Peyer's patch (tissue), 4 donors: ENCODE measurements at places on chromosomes 6 and 20.

GRCh38 chr20:42635699-42636411, 553.9 kb downstream of the PTPRT start:
- no peak for DNase-seq

DNA sequence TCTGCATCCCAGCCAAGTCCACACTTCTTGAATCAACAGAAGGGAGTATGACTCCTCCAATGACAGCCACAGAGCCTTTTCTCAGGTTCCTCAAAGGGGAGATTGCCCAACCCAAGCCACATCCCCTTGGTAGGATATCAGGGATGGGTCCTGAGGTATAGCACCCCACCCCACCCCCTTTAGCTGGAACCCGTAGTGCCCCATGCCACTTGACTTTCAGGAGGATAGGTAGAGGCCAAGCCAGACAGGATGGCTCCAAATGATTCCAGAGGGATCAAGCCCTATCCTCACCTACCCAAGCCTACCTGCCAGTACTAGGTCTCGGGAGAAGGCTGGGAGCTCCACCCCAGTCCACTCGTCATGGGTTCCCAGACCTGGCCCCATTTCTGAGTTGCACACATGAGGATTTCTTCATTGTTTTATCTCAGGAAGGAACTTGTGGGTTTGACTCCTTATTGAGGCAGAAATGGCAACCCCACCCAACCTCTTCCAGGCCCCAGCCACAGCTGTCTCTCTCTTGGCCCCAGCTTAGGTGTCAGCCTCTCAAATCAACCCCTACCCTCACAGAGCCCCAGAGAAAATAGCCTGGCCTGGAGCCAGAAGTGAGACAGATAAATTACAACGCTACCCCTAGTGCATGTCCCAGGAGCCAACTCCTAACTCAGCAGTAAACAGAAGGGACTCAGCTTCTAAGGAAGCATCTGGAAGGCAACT, 3.6 kb downstream of the CCND3 start:
- peak; percentile 57 for DNase-seq

- no peak for DNase-seq
These were observed 9.1 kb upstream of the ZNFX1 start for GRCh38 chr20:49286689-49287551.

DNA sequence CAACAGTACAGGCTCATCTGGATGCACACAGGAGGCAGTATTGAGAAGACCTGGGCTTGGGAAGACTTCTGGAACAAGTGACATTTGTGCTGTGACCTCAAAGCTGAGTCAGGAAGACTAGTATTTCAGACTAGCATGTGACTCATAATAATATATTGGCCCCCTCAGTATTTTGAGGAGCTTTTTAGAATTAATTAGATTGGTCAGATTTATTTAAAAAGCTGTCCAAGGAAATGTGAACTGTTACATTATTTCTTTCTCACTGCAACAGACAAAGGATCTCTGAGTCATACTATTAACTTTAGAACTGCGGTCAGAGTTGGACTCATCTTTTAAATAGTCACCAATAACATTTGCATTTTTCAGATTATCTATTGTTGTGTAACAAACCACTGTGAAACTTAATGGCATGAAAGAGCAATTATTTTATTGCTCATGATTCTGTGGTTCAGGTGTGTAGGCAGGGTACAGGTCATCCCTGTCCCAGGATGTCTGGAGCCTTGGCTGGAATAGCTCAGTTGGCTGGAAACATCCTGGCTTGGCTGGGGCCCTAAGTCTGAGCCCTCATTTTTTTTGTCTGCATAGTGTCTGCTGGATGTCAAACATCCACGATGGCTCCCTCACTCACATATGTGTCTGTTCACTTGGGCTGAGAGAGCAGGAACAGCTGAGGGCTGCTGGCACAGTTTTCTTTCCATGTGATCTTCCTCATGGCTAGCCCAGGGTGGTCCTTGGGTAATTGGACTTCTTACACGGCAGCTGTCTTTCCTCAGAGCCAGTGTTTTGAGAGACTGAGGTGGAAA, 46.9 kb downstream of the MAP3K4 start:
- DNase-seq, result no peak

DNA sequence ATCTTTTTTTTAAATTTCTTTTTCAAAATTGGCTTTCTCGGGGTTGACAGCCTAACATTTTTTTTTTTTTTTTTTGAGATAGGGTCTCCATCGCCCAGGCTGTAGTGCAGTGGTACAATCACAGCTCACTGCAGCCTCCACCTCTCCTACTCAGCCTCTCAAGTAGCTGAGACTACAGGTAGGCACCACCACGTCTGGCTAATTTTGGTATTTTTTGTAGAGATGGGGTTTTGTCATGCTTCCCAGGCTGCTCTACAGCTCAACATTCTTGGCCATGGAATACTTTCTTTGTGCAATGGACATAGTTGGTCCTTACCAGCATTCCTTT, 6.4 kb upstream of the CTNNBL1 start:
- DNase-seq, result no peak

DNA sequence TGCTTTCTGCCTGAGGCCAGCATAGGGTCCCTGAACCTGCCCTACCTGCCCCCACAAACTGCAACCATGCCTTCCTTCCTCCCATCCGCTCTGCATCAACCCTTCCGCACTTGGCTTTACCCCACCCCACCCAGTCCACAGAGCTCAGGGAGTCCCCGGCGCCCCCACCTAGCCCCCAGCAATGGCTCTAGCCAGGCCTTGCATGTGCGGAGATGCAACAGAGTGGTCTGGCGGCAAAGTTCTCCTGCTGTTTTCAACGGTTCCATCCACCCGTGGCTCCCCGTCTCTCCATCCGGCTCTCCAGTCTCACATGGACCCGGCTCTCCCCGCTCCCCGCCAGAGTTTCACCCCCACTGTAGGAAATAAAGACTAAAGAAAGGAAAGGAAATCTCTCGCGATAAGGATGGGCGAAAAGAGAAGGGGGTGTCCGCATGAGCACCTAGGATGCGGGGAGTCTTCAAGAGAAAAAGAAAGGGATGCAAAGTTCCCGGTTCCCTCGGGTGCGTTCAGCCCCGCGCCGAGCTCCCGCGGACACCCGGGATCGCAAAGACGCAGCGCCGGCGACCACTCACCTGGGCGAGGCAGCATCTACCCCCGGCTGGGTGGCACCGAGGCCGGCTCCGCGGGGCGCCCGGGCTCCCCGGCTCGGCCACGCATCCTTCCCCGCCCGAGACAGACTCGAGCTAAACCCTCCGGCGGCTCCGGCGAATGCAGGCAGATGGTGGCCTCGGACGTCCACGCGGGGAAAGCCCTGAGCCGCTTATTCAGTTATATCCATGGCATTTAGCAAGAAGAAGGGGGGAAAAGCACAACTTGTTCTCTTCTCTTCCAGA, 579 bp downstream of the LRFN2 start:
- DNase-seq, result no peak

DNA sequence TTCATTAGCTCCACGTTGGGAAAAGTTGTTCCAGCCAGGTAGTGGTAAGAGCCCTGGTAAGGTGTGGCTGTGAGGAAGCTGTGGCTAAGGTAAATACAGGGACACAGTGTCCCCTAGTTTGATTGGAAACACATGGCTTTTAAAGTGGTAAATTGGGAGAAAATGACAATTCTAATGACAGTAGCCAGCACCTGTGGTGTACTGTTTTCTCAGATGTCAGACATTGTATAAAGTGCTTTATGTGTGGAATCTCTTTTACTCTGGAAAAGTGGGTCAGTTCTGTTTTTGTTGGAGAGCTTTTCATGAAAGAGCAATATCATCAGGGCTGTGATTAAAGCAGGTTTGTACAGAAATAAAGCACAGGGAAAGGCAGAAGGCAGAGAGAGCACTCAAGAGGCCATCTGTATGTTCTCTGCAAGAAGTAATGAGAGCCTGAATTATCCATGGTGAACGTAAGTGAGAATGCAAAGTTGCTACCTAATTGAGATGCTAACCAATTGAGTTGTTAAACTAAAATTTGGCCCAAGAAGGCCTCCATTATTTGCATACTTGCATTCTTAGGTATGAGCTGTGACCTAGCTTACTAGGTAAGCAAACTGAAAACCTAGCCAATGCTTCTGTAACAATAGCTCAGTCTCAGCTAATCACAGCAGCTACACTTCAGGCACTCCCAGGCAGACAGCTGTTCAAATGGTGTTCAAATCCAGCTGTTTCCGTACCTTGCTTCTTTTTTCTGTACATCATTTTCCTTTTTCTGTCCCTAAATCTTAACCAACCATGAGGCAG, 28.2 kb downstream of the MRAP2 start:
- no peak for DNase-seq

GRCh38 chr6:37582306-37582705, 82.6 kb upstream of the CCDC167 start:
- no peak for DNase-seq

DNA sequence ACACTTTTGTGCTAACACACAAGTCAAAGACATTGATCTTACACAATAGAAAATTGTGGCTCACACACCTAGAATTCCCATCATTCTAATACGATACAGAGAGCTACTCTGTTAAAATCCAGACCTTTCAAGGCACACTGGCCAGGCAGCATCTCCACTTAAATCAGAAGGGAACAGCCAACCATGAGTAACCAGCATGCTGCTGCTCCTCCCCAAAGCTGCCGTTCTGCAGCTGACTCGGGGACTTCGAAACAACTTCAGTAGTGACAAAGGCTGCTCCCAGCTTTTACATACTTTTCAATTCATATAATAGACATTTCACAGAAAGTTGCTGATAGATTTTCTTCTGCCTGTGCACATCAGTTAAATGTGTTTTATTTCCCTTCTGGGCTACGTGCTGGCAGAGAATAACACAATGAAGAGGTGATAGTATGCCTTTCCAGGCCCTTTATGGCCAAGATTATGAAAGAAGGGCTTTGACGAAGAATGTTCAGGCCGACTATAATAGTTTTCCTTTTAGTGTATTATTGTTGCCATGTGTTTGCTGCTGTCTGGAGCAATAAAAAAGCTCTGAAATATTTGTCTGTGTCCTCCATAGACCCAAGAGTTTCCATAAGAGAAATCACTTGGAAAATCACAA, 159.0 kb downstream of the GMDS start:
- no peak for DNase-seq

GRCh38 chr20:7770578-7770977, 169.7 kb downstream of the HAO1 start:
- DNase-seq, result no peak

DNA sequence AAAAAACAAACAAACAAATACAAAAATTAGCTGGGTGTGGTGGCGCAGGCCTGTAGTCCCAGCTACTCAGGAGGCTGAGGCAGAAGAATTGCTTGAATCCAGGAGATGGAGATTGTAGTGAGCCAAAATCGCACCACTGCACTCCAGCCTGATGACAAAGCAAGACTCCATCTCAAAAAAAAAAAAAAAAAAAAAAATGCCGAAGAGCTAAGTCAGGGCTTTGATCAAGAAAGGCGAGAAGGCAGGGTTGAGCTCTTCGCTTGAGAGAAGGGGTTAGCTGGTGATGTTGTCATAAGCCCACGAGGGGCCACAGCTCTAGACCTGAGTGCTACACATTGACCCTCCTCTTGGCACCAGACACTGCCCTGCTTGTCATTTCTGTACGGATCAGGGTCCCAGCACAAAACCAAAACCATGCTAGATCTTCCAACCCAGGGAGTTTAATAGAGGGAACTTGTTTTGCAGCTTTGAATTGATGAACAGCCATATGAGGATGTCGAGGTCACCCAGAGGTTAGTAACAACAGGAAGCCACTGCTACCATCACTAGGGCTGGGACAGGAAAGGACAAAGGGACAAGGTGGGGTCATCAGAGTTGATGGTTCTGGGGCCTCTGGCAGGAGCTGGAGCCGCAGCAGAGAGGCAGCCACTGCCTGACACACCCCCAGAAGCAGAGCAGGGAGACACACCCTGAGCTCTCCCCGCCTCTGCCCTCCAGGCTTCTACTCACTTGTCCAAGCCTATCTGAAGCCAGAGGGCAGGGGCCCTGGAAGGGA, 122.7 kb downstream of the SNX5 start:
- DNase-seq, result no peak

DNA sequence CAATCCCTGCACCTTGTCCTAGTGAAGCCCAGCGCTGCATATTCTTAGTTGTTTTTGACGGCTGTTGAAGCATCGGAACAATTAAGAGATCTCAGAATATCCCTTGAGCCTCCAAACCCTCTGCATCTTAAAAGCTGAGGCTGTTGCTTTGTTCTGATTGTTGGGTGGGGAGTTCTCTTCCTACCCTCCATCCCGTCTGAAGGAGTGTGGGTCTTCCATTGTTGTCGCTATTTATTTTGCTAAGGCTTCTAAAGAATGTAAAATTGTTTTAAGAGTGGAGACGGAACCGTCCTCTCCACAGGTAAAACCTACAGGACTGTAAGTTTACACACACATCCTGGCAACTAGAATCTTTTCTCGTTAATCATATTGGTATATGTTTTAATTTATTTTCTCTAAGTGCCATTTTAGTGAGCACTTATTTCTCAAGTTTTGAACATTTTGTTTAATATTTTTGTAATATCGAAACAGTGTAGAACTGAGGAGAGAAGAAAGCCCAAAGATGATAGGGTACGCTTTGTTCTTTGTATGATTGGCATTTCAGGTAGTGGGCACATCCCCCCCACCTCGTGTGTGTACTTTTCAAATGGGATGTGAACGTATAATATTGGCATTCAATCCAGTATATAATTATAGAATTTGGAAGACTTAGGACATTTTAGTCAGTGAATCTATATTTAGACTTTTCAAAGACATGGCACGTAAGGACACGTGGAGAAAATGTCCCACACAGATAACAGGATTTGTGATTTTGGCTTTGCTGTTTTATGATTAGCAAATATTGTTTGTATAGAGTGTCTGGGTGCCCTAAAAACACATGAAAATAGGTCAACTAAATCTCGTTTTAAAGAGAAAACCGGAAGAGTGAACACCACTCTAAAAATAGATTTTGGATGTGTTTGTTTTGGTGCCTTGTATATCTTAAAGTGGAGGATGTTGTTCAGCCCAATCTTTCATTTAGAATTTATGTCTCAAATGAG, 1.3 kb downstream of the RNF146 start:
- no peak for DNase-seq

DNA sequence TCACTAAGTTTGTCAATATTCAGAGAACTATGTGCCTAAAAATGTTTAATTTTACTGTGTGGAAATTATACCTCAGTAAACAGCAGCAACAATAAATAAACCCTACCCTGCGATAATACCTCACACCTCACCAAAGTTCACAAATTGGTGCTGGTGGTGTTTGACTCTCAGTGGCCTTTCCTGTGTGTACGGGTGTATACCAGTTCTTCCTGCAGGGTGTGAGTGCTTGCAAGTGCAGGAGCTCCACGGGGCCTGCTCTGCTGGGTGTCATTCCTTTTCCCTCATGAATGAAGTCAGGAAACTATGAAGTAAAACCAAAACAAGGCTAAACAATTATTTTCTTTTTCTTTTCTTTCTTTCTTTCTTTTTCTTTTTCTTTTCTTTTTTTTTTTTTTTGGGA, 4.1 kb upstream of the ENPP5 start:
- DNase-seq, result no peak

DNA sequence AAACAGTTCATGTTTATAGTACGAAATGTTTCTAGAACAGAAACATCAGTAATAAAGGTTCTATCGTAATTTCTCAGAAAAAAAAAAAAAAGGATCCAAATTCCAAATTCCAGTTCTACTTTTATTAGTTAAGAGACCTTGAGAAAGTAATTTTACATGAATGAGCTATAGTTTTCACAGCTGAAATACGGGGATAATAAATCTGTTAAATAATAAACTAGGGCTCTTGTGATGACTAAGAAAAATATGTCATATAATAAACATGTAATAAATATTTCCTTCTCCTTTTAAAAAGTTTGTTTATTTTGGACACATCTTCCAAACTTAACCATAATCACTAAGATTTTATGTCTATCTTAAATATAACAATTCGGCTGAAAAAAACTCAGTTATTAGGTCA, 17.8 kb downstream of the RARS2 start:
- no peak for DNase-seq

- no peak for DNase-seq
These were observed 4.3 kb downstream of the PSMG4 start for GRCh38 chr6:3263096-3263495.

- DNase-seq, result no peak
These were observed 217.5 kb downstream of the TINAG start for GRCh38 chr6:54525731-54526130.
